ENCODE measurements at places on chromosomes 7 and 10.

DNA sequence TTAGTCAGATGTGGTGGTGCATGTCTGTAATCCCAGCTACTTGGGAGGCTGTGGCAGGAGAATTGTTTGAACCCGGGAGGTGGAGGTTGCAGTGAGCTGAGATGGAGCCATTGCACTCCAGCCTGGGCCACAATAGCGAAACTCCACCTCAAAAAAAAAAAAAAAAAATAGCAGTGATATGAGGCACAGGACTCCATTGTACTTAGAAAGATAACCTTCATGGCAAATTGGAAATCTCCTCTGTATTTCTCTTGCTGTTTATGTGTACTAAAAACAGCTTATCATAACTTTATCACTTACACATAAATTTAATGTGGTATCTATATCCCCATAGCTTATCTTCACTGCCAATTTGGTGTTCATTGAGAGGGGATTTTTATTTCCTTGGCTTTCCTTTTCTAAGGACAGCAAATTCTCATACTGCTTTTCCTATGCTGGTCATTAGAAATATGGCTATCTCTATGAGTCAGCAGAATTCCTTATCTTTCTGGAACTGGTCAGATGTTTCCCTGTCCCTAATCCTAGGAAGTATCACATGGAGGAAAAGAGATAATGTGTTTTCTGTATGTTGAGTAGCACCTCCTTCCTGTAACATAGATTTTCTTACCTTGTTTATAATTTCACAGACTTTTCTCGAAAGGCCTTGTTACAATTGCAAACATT is 40.6 kb upstream of the ZEB1 start:
- no peak for DNase-seq

DNA sequence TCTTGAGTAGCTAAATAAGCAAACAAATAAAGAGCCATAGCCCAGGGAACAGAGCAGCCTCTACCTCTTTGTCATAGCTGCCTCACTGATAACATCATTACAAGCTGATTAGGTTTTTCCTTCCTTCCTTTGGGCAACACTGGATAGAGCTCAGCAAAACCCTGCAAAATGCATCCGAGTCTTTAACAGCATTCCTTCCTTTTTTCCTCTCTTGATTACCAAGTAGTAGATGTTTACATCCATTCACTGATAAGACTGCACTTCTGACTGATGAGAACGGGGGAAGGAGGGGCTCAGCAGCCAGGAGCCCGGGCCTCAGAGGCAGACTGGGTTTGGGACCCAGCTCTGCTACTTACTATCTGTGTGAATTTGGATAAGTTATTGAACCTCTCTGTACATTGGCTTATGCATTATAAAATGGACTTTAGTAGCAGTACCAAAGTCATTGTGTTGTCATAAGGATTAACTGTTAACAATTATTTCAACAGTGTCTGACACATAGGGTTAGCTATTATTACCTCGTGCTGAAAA is 214.2 kb downstream of the ANK3 start:
- no peak for DNase-seq

DNA sequence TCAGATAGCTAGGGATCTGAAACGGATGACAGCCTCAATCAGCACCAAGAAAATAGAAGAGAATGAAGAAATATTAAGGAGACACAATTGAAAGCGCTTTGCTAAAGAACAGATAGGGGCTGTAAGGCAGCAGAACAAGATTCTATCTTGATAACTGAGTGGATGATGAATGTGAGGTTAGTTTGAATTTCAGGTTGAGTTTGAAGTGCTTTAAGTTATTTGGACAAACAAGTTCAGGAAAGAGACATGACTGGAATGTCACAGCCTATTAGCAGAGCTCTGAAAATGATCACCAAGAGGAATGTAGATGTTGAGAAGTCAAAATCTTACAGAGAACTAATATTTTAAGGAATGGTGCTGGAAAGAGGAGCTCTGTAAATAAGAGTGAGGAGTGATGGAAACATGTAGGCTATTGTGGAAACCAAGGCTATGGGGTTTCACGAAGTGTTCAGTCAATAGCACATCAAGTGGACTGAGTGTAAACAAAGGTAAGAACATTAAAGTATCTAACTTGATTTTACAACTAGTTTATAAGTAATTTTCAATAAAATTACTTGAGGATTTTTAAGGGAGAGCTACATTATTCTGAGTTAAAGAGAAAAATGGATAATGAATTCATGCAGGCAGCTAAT is 61.6 kb downstream of the MEST start:
- DNase-seq = no peak

- DNase-seq = no peak
Observed at GRCh38 chr7:33500703-33501701, 371.6 kb downstream of the BBS9 start.

GRCh38 chr7:77989981-77990566 is 191.5 kb downstream of the PHTF2 start:
- DNase-seq = peak; percentile 17

DNA sequence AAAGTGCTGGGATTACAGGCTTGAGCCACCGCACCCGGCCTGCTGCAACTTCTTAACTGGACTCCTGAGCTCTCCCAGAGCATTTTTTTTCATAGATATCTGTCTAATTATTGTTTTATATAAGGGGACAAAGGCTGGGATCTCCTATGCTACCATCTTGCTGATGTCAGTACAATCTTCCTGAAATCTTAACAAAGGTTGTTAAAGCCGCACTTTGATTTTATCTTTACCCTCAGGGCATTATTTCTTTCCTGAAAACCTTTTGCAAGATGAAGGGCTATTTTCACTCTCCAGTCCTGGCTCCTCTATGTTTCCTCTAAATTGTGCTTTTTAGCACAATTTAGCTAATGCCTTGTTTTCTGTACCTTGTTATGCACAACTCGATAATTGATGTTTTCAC is 102.9 kb downstream of the EPC1 start:
- no peak for DNase-seq

DNA sequence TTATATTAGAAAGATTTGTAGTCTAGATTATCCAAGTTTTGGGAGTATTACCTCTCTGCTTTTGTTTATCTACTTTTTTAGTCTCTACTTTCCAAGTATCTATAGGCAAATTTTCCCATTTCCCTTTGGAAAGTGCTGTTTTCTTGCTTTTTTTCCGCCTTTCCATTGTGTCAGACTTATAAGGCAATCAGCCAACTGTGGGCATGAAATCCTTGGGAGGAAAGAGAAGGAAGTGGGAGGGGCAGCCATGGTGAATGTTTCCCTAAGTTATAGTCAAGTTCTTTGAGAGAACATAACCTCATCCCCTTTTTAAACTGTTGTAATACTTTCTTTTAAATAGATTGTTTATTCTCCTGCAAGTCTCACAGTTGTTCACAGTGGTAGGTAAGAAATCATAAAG is 52.6 kb downstream of the PTEN start:
- DNase-seq = no peak

- DNase-seq = peak; percentile 89
Observed at GRCh38 chr7:134619627-134620331, 26.9 kb upstream of the BPGM start.

- DNase-seq = no peak
Observed at GRCh38 chr7:124188576-124188975, 155.7 kb upstream of the TMEM229A start.

- no peak for DNase-seq
Observed at GRCh38 chr10:96746503-96746902, 26.2 kb upstream of the PIK3AP1 start.

DNA sequence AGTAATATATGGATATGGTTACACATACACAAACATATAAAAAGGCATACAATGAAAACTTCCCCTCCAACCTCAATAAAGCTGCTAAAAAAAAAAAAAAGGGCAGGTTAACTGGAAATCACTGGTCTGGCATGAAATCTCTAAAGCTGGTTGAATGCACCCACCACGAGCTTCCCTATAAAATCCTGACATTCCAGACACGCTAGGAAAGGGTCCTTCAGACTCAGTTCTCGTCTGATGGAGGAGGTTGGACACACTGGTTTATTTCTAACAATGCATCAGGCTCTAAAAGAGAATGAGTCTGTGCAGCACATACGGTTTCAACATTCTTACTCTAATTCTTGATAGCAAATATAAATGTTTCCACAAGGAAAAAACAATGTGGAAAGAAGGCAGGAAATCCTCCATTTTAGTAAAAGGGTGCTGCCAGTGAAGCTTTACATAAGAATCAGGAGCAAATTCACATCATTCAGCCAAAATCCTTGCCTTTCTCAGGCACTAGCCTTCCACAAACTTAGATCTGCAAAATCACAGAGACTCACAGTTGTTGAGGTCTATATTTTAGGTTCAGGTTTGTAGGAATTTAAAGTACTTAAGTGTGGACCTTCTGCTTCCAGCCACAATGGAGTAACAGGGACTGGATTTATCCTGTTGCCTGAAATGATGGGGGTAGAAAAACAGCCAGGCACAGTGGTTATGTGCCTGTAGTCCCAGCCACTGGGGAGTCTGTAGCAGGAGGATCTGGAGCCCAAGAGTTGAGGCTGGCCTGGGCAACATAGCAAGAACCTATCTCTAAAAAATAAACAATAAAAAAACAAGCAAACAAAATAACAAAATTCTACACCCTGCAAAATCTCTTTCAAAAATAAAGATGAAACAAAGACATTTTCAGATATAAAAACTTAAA is 73.5 kb downstream of the CYTH3 start:
- no peak for DNase-seq

- DNase-seq = no peak
Observed at GRCh38 chr7:16528520-16528919, 1.9 kb downstream of the LRRC72 start.

DNA sequence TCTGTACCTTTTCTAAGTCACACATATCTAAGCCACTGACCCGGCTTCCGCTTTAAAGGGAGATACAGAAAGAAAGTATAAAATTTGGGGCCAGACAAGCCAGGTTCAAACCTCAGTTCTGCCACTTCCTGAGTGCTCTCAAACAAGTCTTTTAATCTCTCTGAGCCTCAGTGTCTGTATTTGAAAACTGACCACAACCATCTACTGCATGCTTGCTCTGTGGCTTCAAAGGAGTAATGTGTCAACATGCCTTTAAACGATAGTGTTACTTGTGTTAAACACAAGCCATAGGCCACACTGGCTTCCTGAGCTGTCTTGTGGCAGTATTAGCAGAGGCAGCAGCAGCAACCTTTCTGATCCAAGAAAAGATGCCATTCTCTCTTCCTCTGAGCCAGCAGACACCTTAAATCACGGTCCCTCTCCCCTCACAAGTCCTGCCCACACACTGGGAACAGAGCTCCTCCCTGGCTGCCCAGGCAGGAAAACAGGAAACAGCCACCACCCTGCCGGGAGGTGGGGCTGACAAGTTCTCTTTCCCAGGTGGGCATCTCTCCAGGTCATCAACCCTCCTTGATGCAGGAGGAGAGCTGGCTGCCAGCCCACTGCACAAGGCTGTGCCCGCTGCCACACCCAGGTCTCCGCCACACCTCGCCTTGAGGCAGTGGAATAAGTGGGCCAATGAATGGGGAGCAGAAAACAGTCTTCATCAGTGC is 10.7 kb downstream of the HIP1 start:
- peak; percentile 42 for DNase-seq

- no peak for DNase-seq
Observed at GRCh38 chr10:112187527-112187926, 4.0 kb upstream of the GPAM start.

- peak; percentile 70 for DNase-seq
Observed at GRCh38 chr7:134458341-134458805, 527 bp downstream of the AKR1B1 start.

DNA sequence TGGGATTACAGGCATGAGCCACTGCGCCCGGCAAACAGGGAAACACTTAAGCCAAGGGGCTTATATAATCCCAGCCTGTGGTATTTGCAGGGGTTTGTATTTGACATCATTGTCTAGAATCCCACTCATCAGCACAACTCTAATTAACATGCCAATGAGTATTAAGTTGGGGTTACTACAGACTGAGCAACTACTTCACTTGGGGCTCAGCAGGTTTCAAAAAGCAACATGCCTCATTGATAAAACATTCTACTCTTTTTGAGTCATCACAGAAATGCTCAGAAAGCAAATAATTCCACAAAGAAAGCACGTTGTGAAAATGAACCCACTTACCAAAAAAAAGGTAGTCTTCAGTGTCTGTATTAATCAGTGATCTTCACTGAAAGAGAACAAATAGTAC is 236.9 kb upstream of the CELF2 start:
- no peak for DNase-seq

DNA sequence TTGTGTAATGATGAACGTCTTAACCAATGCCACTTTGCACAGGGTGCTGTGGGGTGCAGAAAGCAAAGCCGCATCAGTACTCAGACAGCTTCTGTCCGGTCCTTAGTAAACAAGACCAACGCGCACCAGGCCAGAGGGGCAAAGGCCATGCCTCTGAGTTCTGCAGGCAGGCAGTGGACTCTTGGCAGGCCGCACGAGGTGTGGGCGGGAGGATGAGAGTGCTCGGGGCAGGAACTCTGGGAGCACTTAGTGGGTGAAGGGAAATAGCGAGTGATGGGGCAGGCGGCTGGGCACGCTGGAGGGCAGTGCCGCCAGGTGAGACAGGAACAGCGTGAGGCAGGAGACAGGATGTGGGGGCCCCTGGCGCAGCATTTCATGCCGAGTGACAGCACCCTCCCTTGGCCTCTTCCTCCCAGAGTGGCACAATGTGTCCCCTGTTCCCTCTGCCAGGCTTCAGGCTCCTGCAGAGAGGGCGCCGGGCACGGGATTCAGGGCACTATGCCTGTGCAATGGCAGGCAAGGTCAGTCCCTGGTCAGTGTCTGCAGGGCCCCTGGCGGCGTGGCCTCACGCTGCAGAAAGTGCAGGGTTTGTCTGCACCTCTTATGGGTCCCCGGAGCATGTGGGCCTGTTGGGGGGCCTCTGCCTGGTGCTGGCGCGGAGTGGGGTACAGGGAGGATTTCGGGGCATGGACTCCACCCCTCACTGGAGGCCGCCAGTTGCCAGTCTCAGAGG is 60.4 kb downstream of the VIPR2 start:
- no peak for DNase-seq

GRCh38 chr7:111755383-111755782 is 193.1 kb upstream of the IMMP2L start:
- no peak for DNase-seq

All from Daoy (cell line).